ENCODE measurements at places on chromosomes 2 and 18.
A peak's percentile ranks its signal among the peaks of the same experiment; 100 is the strongest.

- no peak for DNase-seq
Measured at GRCh38 chr2:200966770-200967169, 3.3 kb upstream of the ORC2 start.

GRCh38 chr2:215671691-215672090 is 235.8 kb upstream of the FN1 start:
- DNase-seq, result no peak

DNA sequence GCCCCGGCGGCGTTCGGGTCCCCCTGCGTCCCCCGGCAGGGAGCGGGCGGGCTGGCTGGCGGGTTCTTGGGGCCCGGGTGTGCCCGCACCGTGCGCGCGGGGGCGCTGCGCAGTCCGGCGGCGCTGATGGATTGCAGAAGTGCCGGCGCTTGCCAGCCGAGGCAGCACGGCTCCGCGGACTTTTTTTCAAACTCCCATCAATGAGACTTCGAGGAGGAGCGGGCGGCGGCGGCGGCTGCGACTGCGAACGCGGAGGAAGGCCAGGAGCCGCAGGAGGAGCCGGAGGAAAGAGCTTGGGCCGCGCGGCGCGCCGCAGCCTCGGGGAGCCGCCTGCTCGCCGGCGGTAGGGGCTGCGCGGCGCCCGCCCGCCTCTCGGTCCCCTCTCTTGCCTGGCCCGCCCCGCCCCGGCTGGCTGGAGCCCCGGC is at the start of gene GLI2:
TSS of gene GLI2 (plus strand) at position 123 of the 425 bp plus-strand sequence. CDS start 61,453 bp downstream, outside the sequence.
- DNase-seq, result no peak

GRCh38 chr2:961786-962185 is 11.1 kb downstream of the SNTG2 start:
- DNase-seq, result no peak

GRCh38 chr2:190802129-190802528 is 78.5 kb upstream of the GLS start:
- no peak for DNase-seq

GRCh38 chr2:218063486-218063885 is 5.6 kb upstream of the RUFY4 start:
- DNase-seq, result peak; percentile 18

DNA sequence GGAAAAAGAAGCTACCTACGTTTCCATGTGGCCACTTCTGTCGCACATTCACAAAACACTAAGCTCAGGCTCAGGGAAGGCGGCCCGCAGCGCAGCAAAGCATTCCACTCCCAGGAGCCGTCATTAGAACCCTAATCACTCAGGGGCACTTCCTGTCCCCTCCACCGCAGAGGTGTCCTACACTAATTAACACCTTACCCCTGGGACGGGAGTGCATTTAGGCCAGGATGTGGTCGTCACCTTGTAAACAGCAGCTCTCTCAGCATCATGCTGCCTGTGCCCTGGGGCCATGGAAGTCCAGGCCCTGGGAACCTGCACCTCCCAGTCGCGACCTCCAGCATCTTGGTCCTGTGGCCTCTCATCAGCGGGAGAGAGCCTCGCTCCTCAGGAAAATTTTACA is 359.8 kb upstream of the SALL3 start:
- DNase-seq, result no peak

- DNase-seq, result no peak
Measured at GRCh38 chr2:10242998-10243925, 59.4 kb upstream of the HPCAL1 start.

- no peak for DNase-seq
Measured at GRCh38 chr2:105731511-105731910, 13.2 kb upstream of the NCK2 start.

- DNase-seq, result no peak
Measured at GRCh38 chr2:17658251-17658843, 95.3 kb downstream of the SMC6 start.

- DNase-seq, result no peak
Measured at GRCh38 chr2:38464971-38465788, 88.1 kb upstream of the ATL2 start.

GRCh38 chr2:238821944-238822670 is 25.8 kb upstream of the TWIST2 start:
- no peak for DNase-seq

GRCh38 chr2:101655702-101656422 is 41.6 kb upstream of the MAP4K4 start:
- DNase-seq, result no peak

- DNase-seq, result peak; percentile 48
Measured at GRCh38 chr2:174546519-174547506, 50.8 kb downstream of the WIPF1 start.

GRCh38 chr2:199946836-199947235 is 8.5 kb downstream of the TYW5 start:
- no peak for DNase-seq

DNA sequence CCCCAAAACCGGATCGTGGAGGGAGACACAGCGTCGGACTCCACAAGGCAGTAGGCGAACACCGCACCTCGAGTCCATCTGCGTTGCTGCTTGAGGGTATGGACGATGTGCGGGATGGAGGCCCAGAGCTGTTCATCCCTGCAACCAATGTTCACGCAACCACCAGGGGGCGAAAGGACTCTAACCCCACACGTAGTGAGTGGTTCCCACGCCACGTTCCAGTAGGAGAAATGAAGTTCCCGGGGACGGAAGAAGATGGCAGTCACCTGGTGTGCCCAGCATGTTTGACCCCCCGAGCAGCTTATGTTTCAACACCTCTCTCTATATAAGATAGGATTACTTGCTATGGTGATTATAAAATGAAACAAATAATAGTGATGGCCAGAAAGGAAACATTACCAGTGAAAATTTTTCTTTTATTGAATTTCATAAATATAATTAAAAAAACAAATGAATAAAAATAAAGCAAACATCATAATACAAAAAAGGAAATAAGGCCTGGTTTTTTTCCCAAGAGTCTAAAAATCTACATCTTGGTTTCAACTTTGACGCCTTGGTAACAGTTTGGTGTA is 184.3 kb downstream of the SH3BP4 start:
- DNase-seq, result peak; percentile 40

- DNase-seq, result no peak
Measured at GRCh38 chr18:43422518-43422917, 145.2 kb upstream of the SYT4 start.

- DNase-seq, result no peak
Measured at GRCh38 chr2:81163583-81163982, 859.0 kb upstream of the LRRTM1 start.

DNA sequence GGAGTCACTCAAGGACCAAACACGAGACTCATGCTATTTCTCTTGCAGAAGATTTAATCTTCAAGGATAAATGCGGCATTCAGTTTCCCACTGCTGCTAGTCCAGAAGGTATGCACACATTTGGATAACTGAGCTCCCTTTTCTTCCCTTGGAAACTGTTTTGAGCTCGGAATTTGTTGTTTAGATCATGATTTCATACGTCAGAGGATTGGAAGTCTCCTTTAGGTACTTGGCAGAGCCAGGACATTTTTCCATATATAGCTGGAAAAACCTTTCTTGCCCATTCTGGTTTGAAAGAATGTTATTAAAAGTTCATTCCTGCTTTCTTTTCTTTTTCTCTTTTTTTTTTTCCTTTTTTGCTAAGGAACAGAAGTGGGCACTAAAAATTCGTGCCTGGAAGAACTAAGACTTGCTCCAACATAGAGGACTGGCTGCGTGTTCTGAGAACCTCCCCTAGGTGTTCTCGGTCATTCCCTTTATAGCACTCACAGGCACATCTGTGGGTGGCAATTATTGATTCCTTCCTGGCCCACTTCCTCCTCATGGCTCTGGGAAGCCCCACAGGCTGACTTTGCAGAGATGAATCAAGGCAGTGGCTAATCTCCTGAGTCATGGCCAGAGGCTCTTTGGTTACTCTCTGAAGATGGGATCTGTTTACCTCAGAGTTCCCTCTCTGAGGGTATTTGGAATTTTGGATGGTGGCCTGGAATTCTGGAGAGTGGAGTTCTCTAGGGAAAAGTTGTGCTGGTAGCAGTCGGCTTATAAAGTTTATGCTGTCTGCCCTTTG is 104.8 kb downstream of the PLCL1 start:
- DNase-seq, result no peak

All from CD4-positive, alpha-beta T cell treated with Interleukin-17A for 1 hour (primary cell).